ENCODE measurements at places on chromosomes 5 and 9.

DNA sequence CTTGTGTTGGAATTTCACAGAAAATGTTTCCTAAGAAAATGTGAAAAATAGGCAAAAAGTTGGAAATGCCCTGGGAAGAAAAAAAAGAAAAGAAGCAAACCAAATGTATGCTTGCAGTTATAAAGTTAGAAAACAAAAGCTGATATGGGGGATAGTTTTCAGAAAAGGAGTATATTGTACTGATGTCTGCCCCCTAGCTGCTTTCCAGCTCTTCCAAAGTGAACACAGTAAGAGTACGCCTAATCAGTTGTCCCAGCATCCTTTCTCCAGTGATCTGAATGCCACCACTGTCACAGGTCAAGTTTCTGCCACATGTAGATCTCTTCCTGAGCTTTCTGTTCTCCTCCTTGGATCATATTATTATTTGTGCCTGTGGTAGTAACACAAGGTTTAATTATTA is 5.8 kb downstream of the TYRP1 start:
- no peak for DNase-seq

- DNase-seq, result no peak
Observed at GRCh38 chr9:125376261-125377226, 114.9 kb downstream of the GAPVD1 start.

DNA sequence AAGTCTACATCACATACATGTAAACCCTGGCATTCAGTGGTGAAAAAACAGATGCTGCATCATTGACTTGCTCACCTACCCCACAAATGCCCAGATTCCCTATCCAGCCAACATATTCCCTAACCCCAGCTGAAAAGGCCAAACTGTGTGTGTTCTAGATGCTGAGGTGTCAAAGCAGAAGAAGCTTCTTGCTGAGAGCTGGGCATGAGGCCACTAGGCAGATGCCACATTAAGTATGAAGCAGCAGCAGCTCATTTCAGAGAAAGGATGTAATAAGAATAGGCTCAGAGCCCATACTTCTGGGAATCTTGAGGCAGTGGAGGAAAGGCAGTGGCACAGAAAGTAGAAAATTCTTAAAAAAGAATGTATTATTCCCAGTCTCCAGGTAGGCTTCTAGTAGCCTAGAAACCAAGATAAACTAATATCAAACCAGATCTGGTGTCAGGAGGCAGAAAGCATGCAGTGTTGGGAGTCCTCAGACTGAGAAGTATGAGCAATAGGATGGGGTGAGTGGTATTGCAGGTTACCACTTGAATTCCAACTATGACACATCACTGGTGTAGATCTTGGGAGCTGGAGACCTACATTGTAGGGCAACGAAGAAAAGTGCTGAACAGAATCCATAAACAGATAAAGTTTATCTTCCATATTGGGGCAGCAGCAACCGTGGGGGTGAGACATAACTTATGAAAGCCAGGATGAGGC is 71.9 kb upstream of the GRHPR start:
- DNase-seq, result no peak

DNA sequence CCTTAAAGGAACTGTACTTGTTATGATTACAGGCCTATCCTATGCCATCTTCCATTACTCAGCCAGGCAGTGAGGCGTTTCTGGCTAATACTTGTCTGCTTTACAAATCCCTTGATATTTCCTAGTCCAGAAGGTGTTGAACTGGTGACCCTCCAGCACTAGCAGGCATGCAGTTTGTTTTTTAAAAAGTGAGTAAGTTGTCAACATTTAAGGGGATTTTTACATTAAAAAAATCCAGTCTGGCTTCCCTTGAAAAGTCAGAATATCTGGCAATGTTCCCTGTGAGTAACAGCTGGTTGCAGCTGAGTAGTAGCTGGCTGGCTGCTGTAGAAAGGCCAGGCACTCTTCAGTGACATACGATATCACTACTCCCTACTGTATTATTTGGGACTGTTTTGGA is 21.8 kb downstream of the GRIN3A start:
- DNase-seq, result no peak

DNA sequence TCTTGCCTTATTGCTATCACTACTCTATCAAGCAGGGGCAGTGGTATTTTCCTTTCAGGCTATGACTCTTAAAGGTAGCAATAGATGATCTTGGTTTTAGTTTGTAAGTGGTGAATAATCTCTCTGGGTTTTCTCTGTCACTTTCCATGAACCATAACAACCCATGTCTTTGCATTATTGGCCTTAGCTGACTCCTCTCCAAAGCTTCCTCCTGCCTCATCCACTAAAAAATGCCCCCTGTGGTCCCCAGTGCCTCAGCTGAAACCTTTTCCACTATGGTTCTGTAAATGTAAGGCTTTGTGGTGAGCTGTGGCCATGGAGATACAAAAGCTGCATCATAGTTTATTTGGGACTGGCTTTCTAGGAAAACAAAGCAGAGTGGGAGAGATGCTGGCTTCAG is 128.8 kb downstream of the GPBP1 start:
- DNase-seq, result no peak

DNA sequence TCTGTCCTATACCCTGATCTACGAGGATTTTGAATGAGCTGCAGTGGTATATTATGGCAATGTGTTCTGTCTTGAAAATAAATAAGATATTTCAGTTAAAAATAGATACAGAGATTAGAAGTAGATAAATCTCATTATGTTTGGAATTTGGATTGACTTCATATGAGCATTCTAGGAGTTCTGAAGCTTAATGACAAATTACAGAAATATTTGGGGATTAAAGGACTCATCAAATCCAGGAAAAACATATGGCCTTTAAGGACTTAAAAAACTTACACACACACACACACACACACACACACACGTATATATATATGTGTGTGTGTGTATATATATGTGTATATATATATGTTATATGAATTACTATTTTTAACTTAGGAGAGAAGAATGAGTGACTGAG is 446.9 kb upstream of the CD180 start:
- DNase-seq, result no peak

DNA sequence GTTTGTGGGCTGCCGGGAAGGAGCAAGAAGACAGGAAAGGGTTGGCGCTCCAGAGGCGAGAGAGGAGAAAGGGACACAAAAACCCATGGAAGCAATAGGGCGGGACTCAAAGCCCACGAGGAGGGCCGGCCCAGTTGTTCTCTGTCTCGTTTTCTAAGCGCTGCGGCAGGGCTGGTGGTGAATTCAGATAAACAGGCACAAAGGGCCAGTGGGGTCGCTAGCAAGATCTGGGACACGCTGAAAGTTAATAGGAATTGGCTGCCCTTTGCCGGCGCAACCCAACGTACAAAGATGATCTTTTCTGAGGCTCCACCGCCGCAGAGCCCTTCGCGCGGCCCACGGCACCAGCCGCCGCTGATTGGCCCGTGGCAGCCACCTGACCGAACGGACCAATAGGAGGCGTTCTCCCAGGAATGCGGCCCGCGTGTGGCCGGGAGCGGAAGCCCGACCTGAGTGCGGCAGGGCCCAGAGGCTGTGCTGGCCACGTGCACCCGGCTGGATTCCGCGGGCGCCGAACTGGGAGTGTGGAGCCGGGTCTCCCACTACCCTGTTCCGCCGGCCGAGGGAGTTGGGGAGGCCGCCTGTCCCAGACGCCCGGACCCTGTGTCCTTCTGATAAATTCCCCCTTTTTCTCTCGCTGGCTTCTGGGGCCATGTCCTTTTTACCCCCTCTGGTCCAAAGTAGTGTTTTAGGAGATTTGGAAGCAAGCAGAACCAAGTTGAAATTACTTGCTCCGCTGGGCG is 16.8 kb upstream of the NSD1 start:
- peak; percentile 69 for DNase-seq

GRCh38 chr9:124852829-124853531 is at the start of gene WDR38:
WDR38 (plus strand) TSS chr9:124853460; CDS start chr9:124853532, 72 bp downstream.
- peak; percentile 81 for DNase-seq

DNA sequence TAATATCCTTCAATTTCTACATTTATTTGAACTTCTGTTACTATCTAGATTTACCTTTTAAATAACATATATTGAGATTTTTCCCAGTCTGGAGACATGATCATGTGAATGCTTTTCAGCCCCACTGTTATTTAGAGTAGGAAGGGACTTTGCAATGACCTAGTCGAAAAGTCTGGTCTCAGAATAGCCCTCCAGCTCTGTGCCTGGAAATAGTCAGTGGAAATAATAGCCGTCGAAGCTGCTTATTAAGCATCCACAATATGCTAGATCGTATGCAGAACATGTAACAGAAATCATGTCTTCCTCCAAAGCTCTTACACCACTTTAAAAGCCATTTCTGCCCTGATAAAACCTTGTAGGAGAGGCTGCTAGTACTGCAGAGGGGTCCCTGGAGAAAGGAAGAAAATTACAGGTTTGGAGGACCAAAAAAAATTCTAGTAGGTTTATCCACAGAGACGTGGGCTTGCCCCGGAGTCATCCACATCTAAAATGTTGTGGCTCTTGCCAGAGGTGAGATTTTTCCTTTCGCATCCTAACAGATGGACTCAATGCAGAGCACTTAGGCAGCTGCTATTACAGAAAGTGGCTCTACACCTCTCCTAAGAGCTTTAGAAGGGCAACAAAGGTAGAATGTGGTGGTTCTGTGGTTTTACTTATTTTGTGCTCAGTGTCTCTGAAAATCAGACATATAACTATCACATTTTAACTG is 2.5 kb upstream of the FGF1 start:
- no peak for DNase-seq

DNA sequence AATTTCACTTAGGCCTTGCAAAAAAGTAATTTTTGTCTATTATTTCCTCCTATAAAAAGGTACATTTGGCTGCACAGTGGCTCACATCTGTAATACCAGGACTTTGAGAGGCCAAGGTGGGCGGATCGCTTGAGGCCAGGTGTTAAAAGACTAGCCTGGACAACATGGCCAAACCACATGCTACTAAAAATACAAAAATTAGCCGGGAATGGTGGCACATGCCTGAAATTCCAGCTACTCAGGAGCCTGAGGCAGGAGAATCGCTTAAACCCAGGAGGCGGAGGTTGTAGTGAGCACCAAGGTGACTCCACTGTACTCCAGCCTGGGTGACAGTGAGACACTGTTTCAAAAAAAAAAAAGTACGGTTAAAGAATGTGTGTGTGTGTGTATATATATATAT is 15.7 kb downstream of the NUP155 start:
- DNase-seq, result no peak

- no peak for DNase-seq
Observed at GRCh38 chr9:108167136-108167900, 677.7 kb upstream of the KLF4 start.

DNA sequence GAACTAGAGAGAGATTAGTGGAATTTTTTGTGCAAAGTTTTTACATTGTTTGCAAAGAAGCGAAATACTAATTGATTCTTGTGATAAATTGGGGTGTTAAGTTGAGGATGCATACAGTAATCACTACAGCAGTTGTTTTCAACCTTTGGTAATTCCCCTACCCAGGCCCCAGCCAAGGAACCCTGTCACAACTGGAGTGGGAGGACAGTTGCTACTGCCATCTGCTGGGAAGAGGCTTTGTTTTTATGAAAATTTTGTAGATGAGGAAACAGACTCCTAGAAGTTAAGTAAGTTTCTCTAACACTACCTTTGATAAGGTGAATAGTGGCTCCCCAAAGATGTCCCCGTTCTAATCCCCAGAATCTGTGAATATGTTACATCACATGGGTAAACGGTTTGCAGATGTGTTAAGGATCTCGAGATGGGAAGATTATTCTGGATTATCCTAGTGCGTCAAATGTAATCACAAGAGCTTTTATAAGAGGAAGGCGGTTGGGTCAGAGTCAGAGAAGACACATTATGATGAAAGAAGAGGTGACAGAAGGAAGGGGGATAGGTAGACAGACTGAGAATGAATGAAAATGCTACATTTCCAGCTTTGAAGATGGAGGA is 34.0 kb upstream of the PPP1R2B start:
- DNase-seq, result no peak

DNA sequence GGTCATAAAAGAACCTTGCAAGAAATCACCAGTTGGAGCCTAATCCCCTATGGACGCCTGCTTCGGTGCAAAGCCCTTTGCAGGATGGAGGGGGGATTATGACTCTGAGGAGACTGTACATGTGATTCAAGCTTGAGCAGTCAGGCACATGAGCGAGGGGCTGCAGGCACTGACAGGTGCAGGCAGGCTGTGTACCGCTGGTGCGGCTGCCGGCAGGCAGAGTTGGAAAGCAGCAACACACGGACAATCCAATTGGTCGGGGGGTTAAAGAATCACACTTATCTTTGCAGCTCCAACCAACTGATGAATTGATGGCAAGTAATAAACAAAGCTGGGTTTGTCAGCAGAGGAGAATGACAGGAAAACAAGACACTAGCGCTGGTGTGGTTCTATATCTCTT is 5.7 kb downstream of the WHRN start:
- no peak for DNase-seq

GRCh38 chr9:106745457-106745856 is 117.5 kb upstream of the ZNF462 start:
- DNase-seq, result no peak

DNA sequence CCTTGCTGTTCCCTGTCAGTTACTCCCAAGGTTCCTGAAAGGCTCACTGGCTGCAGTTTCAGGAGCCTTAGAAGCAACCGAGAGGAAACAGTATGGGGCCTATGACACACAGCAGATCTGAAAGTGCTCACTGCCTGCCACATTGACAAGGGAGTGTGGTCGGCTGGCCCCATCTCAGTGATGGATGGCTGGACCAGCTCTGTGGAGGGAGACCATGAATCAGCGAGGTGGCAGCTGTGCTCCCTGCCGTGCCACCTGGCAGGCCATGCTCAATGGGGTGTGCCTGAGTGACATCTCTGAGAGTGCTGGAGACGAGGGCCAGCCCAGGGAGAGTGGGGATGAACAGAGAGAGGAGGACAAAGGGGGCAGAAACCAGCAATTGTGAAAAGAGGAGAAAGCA is 49.1 kb downstream of the DOCK2 start:
- no peak for DNase-seq

GRCh38 chr5:81315336-81315735 is 13.9 kb downstream of the ZCCHC9 start:
- DNase-seq, result no peak

- DNase-seq, result no peak
Observed at GRCh38 chr9:77156646-77157371, 20.5 kb upstream of the VPS13A start.

DNA sequence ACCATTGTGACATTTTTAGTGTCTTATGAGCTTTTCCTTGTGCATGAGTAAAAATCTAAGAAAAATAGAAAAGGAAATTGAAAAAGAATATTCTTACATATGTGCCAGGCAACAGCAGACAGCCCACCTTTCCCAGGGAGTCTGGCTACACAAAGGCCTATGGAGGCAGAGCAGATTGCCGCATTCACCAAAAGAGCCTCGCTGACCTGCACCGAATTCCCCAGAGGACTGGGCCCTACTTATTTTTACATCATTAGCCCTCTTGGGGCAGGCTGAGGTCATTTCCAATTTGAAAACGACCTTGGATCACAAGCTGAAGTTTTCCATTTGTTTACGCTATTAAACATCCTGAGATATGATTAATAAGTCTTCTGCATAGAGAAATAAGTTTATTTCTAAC is 66.2 kb upstream of the WDR41 start:
- no peak for DNase-seq
